ENCODE measurements at places on chromosomes 3 and 15.
A peak's percentile ranks its signal among the peaks of the same experiment; 100 is the strongest.

GRCh38 chr3:131401978-131402377 is 20.4 kb downstream of the NUDT16 start:
- no peak for DNase-seq

- peak; percentile 83 for DNase-seq
These were observed 90.6 kb downstream of the LIPC start for GRCh38 chr15:58522391-58522790.

DNA sequence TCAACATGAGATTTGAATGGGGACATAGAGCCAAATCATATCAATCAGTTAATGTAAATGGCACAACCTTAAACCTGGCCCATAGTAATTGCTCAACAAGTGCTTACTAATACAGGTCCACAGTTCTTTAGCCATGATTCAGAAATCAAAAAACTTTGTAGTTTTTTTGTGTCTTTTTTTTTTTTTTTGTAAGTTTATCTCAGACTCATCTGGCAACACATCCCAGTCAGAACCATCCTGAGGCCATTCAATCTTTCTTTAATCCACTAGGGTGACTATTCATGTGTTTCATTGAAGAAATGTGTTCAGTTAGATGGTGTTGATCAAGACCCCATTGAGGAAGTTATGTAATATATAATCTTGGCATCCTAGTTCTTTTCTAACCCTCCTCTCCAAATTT is 65.4 kb downstream of the ABI3BP start:
- no peak for DNase-seq

GRCh38 chr3:67030785-67031740 is 33.0 kb downstream of the KBTBD8 start:
- DNase-seq: no peak

Data from cardiac septum (tissue), 1 donor.